ENCODE measurements at places on chromosomes 16 and 17. TPM values are rescaled to one million over a fixed set of nuclear protein-coding genes. Genes with fewer than 3 reads are reported as not detected.

DNA sequence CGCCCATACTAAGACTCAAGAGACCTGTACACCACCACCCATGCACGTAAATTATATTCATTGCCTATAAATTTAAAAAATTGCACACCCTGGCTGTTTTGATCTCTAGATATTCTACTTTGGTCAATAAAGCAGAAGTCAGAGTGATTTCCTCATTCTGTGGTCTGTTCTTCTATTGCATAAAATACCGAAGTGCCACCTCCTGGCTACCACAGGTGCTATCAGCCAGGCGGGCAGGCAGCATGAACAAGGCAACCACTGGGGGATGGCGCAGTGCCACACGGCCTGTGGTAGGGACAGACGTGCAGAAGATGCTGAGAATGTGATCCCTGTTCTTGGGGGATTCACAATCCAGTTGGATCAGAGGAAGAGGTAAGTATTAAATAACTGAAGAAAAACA lies 122.3 kb downstream of the CDK5R1 start:
- DNase-seq: no peak

- DNase-seq: no peak
These were observed 23.1 kb downstream of the GABARAPL2 start for GRCh38 chr16:75589306-75589705.

DNA sequence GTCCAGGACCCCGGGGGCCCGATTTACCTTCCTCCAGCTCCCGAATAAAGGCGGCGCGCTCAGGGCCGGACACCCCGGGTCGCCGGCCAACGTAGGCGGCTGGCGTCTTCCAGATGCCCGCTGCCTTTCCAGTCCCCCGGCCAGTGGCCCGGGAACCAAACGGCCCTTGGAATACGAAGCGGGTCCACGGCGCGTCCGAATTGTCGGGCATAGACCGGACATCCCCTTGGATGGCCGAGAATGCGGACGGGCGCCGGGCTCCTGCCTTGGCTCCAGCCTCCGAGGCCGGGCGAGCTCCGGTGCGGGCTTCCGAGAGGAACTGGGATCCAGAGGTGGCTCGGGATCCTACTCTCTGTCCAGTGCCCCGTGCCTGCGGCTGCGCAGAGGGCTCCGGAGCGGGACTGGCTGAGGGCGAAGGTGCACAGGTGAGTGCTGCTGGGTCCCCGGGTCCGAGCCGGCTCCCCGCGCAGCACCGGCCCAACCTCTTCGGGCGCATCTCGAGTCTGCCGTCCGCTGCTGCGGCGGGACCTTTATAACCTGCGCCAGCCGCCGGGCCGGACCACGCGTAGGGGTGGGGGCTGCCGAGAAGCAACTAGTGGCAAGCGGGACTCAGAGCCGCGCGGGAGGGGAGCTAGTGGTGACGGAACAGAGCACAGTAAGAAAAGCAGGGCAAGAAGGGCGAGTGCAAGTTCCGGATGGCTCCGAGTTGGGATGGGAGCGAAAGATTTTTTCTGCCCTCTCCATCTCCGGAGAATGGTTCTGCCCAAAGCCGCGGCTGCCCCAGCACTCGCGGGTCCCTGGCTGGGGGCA lies at the start of gene HAP1:
HAP1 (minus strand) TSS at position 505 of the 810 bp plus-strand sequence; CDS start at position 496, 9 bp downstream.
- peak; percentile 41 for DNase-seq

DNA sequence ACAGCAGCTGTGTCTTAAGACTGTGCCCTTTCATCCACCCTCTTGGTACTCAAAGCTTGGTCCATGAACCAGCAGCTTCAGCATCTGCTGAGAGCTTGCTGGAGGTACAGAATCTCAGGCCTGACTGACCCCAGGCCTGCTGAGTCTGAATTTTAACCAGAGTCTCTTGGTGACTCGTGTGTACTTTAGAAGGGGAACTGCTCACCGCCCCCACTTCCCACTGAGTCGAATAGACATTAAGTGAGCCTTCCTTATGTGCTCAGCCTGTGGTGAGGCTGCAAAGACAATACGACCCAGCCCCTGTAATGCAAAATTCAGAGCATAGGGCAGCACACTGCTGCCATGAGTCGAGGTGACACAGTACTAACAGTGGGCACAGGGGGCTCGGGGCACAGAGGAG lies 662.8 kb downstream of the WWOX start:
- no peak for DNase-seq

DNA sequence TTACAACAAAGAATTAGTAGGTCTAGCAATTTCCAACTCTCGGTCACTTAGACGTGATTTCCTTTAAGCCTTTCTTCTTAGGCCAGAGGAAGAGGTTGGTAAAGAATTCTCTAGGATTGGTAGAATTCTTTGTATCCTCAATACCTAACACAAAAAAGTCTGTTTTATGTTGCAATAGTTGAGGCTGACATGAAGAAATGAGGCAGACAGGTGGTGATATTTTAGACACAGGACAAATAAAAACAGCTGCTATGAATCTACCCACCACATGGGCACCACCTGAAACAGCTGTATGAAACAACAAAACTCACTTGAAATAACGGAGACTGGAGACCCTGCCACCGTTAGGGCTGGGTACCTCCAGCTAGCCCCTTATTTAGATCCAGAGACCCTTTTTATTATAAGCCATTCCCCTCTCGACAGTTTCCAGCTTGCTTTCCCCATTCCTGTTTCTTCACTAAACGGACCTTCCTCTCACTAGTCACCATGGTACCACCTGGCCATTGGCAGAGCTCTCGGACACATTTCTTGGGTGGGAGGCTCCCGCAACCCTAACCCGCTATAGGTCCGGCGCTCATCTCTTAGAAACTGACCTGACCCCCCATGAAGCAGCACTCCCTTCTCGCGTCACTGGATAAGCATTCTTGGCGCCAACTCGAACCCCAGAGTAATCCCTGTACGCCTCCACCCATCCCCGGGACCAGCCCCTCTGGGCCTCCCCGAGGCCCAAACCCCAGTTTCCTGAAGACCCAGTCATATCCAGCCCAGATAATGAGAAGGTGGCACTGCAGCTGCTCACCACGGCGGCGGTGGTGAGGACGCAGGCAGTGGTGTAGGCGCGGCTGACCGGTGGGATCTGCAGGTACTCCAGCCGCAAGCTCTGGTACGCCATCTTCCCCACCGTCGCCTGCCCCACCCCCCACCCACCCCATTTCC lies at the start of gene DERL2:
DERL2 (minus strand) TSS at position 909 of the 936 bp plus-strand sequence; CDS start at position 892, 17 bp downstream.
- DNase-seq: no peak

The KCTD19 gene
- not detected for total RNA-seq

The TEKT5 gene
- total RNA-seq: not detected
